ENCODE measurements at places on chromosomes 2 and 18. TPM values are rescaled to one million over a fixed set of nuclear protein-coding genes. Genes with fewer than 3 reads are reported as not detected.

DNA sequence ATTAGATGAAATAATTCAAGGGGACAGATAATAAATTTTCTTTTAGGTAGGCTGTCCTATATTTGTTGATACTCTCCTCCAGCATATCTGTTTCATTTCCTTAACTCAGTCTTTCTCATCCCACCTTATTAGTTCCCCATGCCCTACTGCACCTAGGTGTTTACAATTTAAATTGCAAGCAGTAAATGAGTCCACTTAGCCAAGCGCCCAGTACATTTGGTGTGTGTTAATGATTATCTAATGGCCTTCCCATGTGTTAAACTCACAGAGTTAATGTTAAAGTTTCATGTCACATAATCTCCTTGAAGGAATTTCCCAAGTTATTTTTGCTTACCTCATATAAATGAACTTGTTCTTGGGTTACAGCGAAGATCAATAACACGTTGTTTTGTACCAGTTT, 31.2 kb downstream of the ITGB6 start:
- no peak overlapping the region for H3K4me3 ChIP-seq
- no peaks in the 10 kb centered on the region for H3K4me1 ChIP-seq
- no peaks in the 10 kb centered on the region for H3K27me3 ChIP-seq
- no peak for DNase-seq
- H3K36me3 ChIP-seq, result no peaks in the 10 kb centered on the region

DNA sequence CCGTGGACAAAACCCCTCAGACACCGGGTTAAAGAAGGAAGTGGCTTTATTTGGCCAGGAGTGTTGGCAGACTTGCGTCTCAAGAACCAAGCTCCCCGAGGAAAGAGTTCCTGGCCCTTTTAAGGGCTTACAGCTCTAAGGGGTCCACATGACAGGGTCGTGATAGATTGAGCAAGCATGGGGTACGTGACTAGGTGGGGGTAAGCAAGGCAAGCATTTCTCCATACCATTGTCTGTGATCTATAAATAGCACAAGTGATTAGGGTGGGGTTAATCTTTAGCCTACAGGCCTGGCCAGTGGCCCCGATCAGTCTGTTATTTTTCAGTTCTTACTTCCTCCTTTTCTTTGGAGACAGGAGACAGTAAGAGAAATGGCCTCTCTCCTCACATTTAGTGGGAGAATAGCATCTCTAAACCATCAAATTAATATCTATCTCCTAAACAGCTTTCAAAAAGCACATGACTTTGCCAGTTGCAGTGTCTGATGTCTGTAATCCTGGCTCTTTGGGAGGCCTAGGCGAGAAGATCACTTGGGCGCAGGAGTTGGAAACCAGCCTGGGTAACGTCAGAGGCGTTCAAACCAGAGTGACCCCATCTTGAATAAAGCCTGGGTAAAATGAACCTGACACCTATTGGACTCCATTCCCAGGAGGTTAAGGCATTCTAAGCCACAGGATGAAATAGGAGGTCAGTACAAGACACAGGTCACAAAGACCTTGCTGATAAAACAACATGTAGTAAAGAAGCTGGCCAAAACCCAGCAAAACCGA, 18.3 kb upstream of the CNOT11 start:
- no peaks in the 10 kb centered on the region for H3K36me3 ChIP-seq
- DNase-seq, result no peak
- H3K4me3 ChIP-seq, result no peak overlapping the region
- H3K27me3 ChIP-seq, result no peaks in the 10 kb centered on the region
- no peaks in the 10 kb centered on the region for H3K4me1 ChIP-seq
- H3K27ac ChIP-seq, result no peak overlapping the region

GRCh38 chr2:88549616-88550292, 77.5 kb downstream of the EIF2AK3 start:
- no peaks in the 10 kb centered on the region for H3K36me3 ChIP-seq
- DNase-seq, result no peak
- peaks cover 8% of the 10 kb centered on the region for H3K27me3 ChIP-seq
- H3K4me1 ChIP-seq, result no peaks in the 10 kb centered on the region
- H3K27ac ChIP-seq, result no peak overlapping the region
- H3K4me3 ChIP-seq, result no peak overlapping the region

KLHL14 gene
- 0.24 TPM for total RNA-seq

GRCh38 chr2:27164960-27165763, 16.4 kb downstream of the TCF23 start:
- H3K36me3 ChIP-seq, result no peaks in the 10 kb centered on the region
- H3K4me1 ChIP-seq, result no peaks in the 10 kb centered on the region
- no peaks in the 10 kb centered on the region for H3K27me3 ChIP-seq
- no peak overlapping the region for H3K27ac ChIP-seq
